ENCODE measurements at places on chromosomes 6 and 20. TPM values are rescaled to one million over a fixed set of nuclear protein-coding genes. Genes with fewer than 3 reads are reported as not detected.

GRCh38 chr20:57810511-57811373 is 100.9 kb upstream of the PMEPA1 start:
- no peak for DNase-seq

DNA sequence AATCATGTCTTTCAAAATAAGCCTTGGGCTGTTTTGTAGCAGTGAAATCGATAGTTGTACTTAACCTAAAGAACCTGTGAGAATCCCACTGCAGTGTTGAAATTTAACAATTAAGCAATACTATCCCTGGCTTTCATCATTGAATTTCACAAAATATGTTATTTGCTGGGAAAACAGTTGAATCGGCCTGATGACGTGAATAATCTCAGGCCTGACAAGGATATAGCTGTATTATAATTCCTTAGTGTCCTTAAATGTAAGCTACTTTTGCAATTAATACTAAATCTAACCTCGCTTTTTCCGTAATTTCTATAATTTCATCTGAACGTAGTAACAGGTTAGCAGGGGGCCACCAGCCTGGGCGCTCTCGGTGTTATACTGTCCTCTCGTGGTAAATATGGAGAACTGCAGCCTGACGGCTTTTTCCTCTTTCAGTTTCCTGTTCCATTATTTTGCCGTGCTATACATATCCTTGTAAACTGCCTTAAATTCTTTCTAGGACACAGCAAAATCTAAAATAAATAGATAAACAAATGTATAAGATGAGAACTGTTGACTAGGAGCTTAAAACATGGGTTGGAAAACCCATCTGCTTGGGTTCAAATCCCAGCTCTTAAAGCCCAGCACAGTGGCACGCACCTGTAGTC is 24.0 kb downstream of the MTFR2 start:
- peak; percentile 29 for DNase-seq

CFAP206 gene
- 0.14 TPM for polyA plus RNA-seq

DNA sequence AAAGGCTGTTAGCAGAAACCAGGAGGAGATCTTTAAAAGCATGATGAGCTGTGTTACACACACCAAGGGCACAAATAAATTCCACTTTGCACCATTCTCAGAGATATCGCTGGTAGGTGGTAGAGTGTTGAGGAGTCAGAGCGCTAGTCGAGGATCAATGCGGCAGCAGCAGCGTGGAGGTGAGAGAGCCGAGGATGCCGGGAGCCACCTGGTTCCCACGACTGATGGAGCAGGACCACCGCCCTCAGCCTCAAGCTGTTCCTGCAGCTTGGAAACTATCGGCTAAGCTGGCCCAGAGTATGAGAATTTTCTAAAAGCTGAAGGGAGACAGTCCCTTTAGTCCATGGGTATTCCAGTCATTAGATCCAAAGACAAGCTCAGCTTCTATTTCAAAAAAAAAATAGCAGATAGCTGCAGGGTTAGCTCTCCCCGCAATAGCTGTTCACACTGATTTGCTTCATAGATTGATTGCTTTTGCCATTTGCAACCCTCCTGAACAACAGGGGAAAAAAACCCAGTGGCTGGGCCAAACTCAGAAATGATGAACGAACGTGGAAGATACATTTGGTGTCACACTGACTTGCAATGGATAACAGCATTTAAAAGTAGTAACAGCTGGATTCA is 106.2 kb downstream of the LCA5 start:
- no peak for DNase-seq

POU5F1 gene
- 0.57 TPM for polyA plus RNA-seq

- DNase-seq: no peak
Observed at GRCh38 chr20:22827916-22828315, 207.2 kb upstream of the SSTR4 start.

DNA sequence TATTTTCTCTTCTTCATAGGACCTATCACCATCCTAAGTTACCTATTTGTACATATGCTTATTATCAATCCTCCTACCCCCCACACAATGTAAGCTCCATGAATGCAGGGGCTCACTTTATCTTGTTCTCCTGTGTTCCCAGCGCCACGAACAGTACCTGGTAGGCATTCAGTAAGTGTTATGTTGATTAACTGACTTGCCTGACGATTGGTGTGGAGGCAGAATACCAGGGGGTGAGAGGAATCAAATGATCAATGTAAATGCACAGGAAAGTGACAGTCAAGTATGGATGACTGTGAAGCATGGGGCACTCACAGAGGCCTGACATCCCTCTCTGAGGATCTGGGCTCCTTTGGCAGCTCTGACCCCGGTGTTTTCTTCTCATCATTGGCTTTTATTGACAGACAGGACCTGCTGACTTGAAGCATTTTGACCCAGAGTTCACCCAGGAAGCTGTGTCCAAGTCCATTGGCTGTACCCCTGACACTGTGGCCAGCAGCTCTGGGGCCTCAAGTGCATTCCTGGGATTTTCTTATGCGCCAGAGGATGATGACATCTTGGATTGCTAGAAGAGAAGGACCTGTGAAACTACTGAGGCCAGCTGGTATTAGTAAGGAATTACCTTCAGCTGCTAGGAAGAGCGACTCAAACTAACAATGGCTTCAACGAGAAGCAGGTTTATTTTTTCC is 6.1 kb upstream of the IFT52 start:
- peak; percentile 17 for DNase-seq

- no peak for DNase-seq
Observed at GRCh38 chr6:36141091-36141490, 10.8 kb downstream of the MAPK13 start.

GRCh38 chr6:121851056-121851455 is 415.6 kb downstream of the GJA1 start:
- no peak for DNase-seq

- DNase-seq: no peak
Observed at GRCh38 chr20:48648482-48649051, 179.2 kb downstream of the PREX1 start.

DNA sequence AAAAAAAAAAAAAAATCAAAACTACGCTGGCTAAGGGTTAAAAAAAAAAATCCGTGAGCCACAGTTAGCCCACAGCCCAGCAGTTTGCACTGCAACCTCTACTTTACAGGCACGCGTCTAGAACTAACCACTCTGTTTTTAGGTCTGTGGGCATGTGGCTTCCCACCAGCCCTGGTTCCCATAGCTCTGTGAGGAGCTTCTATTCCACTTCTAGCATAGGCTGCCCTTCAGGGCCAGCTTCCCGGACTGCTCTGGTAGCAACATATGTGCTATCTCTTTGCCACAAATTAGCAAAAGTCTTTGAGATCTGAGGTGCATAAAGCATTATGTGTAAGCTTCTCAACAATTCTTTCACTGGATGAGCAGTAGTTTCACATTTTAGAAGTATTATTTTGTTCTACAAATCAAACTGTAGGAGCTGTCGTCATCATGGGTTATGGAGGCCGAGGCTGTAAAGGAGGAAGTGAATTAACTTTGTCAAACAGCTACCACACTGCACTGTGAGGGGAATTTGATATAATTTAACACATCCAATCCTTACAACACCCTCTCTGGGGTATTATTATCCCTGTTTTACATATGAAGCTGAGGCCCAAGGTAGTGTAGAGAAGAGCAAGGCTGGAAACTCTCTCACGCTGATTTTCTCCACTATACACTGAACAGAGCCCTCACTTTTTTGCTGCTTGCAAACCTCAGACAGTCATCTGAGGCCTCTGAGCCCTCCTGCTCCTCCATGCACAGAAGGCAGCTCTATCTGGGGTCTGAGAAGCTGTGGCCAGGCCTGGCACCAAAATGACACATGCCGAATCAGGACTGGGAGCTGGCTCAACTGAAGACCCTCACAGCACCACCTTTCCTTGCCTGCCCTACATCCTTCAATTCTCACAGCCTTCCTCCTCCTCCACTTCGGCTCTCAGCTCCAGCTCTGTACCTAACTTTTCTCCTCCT is 35.4 kb downstream of the MAN1A1 start:
- DNase-seq: no peak

DNA sequence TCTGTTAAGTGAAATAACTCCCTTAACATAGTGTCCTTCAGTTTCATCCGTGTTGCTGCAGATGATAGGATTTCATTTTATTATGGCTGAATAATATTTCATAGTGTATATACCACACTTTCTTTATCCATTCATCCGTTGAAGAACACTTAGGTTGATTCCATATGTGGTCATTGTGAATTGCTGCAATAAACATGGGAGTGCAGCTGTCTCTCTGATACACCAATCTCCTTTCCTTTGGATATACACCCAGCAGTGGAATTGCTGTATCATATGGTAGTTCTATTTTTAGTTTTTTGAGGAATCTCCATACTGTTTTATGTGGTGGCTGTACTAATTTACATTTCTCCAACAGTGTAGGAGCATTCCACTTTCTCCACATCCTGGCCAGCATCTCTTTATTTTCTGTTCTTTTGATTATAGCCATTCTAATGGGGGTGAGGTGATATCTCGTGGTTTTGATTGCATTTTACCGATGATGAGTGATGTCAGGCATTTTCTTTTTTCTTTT is 193.2 kb downstream of the SLC16A10 start:
- no peak for DNase-seq
